ENCODE measurements at places on chromosomes 6 and 20. TPM values are rescaled to one million over a fixed set of nuclear protein-coding genes. Genes with fewer than 3 reads are reported as not detected.

DNA sequence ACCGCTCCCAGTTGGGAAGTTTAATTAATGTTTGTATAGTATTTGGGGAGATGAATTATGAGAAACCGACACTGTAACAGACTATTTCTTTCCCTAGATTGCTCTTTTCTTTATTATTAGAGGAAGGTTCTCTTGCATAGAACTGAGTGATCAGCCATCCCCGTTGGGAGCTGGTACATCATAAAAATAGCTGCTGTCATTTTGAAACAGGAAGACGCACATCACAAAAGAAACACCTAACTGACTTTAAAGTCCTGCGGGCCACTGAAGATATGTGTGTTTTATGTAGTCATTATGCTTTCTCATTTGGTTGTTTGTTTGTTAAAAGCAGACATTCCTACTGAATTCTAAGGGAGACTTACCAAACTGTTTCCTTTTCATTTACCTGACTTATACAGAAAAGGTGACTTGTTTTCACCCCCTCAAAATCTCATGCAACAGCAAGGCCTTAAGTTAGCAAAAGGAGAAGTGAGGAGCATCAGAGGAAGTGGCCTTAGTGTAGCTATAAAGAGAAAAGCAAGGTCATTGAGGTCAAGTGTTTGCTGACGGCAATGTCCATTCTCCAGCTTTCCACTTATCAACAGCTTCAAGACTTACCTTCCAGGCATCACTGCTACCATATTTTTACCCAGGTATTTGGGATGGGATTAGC lies 91.0 kb downstream of the PKHD1 start:
- no peak for DNase-seq

DNA sequence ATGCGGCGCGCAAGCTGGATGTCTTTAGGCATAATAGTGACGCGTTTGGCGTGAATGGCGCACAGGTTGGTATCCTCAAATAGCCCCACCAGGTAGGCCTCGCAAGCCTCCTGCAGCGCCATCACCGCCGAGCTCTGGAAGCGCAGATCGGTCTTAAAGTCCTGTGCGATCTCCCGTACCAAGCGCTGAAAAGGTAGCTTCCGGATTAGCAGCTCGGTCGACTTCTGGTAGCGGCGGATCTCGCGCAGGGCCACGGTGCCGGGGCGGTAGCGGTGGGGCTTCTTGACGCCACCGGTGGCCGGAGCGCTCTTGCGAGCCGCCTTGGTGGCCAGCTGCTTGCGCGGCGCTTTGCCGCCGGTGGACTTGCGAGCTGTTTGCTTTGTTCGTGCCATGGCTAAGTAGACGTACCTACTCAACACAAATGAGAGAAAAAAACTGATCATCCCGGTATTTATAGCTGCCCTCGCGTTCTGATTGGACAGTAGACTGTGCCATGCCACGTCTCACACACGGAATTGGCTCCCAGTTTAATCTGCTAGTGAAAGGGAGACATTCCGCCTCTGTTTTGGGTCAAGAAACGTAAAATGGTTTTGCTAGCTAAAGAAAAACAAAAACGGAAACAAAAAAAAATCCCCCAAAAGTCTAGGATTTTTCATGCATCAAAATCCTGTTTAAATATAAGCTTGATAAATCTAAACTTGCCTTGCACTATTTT lies 40.1 kb downstream of the OR2B2 start:
- DNase-seq = peak; percentile 85

DNA sequence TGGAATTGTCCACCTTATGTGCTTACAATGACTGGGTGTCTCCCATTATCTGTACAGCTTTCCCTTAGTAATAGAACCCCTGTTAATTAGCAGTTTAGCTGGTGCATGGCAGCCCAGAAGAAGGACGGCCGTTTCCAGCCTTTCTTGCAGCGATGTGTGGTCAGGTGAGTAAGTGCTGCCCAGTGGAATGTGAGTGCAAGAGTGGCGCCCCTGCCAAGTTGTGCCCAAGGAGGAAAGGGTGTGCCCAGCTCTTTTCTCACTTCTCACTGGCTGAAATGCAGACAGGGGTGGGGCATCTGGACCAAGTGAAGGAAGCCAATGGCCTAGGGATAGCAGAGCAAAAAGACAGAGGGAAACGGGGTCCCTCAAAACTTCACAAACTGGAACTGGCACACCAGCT lies 296.8 kb downstream of the PREX1 start:
- DNase-seq = no peak

LY6G6C gene
- total RNA-seq = not detected

DNA sequence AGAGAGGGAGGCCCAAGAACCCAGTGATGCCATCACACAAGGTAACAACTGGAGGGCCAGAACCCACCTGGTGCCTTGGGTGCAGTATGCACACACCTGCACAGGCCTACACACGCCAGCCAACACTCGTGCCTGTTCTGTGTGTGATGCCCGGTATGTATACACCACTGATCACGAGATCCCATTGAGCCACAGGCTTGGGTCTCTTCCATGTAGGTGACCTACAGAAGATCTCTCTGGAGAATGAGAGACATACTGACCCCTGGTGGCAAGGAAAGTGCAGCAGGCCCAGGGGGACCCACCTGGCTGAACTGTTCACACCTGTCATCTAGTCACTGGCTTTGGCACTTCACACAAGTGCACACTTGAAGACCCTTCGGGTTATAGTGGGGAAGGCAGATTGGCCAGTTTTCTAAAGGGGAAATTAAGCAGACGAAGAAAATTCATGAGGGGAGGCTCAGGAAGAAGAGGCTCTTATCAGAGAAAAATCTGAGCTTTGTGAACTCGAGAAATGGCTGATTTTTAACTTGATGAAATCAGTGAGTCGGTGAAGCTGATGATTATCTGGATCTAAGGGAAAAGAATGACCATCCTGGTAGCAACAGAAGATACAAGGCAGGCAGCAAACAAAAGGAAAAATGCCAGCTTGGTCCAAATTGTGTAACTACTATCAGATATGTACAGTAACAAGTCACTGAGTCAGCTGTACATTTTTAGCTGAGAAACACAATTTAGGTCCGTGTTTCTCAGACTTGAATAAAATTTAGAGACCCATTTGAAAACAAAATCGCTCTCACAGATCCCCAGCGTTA lies 69.1 kb upstream of the PBOV1 start:
- no peak for DNase-seq

DEFB116 gene
- total RNA-seq = not detected

- no peak for DNase-seq
Observed at GRCh38 chr6:22149096-22149495, 147.7 kb downstream of the PRL start.

GRCh38 chr20:49214571-49214970 lies 4.6 kb upstream of the DDX27 start:
- DNase-seq = no peak

SAMD3 gene
- 3.2 TPM for total RNA-seq

DNA sequence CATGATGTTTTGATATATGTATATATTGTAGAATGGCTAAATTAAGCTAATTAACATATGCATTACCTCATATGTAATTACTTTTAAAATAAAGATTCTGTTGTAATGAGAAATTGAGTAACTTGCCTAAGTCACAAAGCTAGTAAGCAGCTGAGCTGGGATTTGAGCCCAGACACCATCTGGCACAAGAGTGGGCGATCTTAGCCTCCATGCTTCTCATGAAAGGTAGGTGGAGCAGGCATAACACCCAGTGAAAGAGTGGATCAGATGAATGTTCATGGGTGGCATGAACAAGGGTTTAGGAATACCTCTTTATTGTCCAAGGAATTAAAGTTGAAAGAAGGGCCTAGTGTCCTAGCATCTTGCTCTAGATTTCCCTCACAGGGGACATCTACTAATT lies 365.4 kb downstream of the TFAP2B start:
- DNase-seq = no peak

PDE7B gene
- 27.6 TPM for total RNA-seq

TRAPPC3L gene
- not detected for total RNA-seq
